ENCODE measurements at places on chromosomes 5 and 9.

GRCh38 chr5:64210866-64211265, 45.2 kb downstream of the RNF180 start:
- no peak for DNase-seq

GRCh38 chr5:6766604-6767093, 53.4 kb downstream of the TENT4A start:
- DNase-seq: no peak

DNA sequence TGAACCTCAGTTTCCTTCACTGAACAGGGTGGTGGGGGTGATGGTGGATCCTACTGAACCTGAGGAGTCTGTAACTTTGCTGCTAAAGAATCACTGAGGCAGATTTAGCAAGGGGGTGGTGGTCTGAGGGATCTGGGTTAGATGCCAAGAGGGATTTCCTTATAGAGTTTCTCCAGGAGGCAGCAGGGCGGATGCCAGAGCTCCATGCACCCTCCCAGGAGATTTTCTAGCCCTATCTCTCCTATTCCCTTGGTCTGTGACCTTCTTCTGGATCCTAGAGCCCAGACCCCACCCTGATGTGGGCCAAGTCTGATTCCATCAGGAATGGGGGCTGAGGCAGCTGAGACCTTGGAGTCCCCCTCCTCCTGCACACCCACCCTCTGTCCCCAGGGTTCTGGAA, 6.0 kb downstream of the PTGS1 start:
- no peak for DNase-seq

DNA sequence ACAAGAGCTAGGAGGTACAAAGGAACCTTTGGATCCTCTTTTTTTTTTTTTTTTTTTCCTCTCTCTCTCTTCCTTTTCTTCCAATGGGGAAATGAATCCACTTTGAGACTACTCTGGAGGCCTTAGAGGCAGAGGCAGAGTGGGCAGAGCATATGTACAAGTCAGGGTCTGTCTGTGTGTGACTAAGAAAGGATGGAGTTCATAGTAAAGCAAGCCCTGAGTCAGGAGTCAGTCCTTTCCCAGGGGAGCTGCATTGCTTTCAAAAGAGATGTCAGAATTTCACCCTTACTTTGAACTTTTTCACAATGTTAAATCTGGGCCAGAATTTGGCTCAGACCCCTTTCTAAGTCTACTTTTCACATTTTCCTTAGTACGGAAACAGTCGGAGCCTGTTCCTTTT, 792.4 kb upstream of the C9orf72 start:
- DNase-seq: no peak

DNA sequence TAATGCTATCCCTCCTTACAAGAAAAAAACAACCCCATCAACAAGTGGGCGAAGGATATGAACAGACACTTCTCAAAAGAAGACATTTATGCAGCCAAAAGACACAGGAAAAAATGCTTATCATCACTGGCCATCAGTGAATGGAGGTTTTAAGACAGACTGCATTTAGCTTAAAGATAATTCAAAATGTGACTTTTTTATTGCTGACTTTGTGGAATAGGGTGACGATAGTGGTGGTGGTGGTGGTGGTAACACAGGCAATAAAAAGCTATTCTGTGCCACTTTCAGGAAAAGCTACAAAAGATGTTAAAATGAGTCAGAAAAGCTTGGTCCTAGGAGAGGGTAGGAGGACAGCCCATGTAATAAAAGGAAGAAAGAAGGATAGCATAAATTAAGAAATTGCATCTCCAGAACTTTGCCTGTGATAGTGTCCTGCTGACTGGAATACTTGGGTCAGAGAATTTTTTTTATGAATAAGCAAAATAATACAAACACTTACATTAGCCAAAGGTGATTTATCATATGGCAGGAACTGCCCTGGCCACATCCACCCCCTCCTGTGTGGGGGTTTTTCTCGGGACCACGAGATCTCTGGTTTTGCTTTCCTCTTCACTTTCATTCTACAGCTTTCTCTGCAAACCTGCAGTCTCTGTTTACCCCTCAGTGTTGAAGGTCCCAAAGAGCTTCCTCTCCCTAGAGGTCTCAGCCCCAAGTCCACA, 186.7 kb downstream of the DRD1 start:
- DNase-seq: no peak

GRCh38 chr5:86617309-86617755, 409 bp upstream of the COX7C start:
- DNase-seq: peak; percentile 3

DNA sequence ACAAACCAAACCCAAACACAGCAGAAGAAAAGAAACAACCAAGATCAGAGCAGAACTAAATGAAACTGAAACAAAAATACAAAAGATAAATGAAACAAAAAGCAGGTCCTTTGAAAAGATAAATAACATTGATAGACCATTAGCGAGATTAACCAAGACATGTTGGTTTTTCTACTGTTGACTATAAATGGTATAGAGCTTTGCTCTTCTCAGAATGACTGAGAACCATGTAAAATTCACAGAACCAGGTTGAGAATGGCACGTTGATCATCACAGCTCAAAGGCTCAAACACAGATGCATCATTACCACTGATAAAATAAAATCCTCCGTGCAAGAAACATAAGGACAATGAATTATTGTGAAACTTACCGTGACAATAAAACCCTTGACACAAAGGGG, 105.2 kb downstream of the MARCHF11 start:
- DNase-seq: no peak

GRCh38 chr9:126390923-126391322, 64.3 kb downstream of the MVB12B start:
- DNase-seq: no peak

- no peak for DNase-seq
Observed at GRCh38 chr5:7794311-7794710, 56.6 kb downstream of the CFAP90 start.

- no peak for DNase-seq
Observed at GRCh38 chr9:137115394-137116026, 977 bp upstream of the DPP7 start.

- no peak for DNase-seq
Observed at GRCh38 chr5:116719106-116719505, 144.5 kb upstream of the SEMA6A start.

- no peak for DNase-seq
Observed at GRCh38 chr9:127835991-127836516, 18.4 kb downstream of the ENG start.

- DNase-seq: no peak
Observed at GRCh38 chr9:37908698-37909186, 4.8 kb upstream of the SLC25A51 start.

GRCh38 chr5:168302785-168303184, 11.3 kb downstream of the WWC1 start:
- DNase-seq: no peak

GRCh38 chr9:15512204-15512603, 1.4 kb upstream of the PSIP1 start:
- no peak for DNase-seq

GRCh38 chr5:154740483-154740882, 14.7 kb upstream of the LARP1 start:
- DNase-seq: no peak

- DNase-seq: no peak
Observed at GRCh38 chr5:144281784-144282183, 111.1 kb downstream of the KCTD16 start.

GRCh38 chr5:54362992-54363625, 52.7 kb upstream of the ARL15 start:
- no peak for DNase-seq

- no peak for DNase-seq
Observed at GRCh38 chr9:82456642-82457041, 468.1 kb downstream of the SPATA31D1 start.

DNA sequence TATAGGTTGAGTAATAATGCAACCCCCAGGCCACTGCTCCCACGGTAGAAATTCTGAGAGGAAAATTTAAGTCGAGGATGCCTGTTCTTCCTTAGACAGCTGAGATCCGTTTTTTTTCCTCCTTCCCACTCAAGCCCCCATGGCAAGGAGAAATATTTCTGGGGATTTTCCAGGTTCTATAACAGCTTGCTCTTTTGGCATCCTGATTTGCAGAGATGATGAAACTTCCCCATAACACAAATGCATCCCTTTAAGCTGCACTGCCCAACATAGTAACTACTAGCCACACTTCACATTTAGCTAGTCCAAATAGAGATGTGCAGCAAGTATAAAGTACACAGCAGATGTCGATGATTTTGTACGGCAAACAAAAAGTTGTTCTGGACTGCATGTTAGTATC, 32.5 kb upstream of the GNA14 start:
- DNase-seq: no peak

GRCh38 chr5:39680213-39680612, 255.4 kb upstream of the DAB2 start:
- no peak for DNase-seq

All from CD4-positive, CD25-positive, alpha-beta regulatory T cell (primary cell).